Endothelial cell of umbilical vein (primary cell): ENCODE measurements at places on chromosomes 1 and 21. TPM values are rescaled to one million over a fixed set of nuclear protein-coding genes. Genes with fewer than 3 reads are reported as not detected.

DNA sequence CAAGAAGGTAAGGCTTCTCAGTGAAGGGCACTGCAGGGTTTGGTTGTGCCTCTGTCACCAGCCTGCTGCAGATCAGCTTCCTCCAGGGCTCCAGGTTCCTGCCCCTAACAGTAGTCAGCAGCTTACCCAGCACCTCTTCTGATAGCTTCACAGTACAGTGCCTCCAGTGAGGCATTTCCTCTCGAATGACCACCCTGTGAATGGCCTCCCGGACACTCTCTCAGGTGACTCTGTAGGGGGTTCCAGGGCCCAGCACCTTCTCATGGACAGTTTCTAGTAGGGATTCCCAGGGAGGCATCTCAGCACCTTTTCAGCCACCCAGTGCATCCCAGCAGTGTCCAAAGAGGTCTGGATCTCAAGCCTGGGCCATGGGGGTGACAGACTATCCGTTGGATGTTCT is 28.4 kb downstream of the USP48 start:
- no peak for DNase-seq

DNA sequence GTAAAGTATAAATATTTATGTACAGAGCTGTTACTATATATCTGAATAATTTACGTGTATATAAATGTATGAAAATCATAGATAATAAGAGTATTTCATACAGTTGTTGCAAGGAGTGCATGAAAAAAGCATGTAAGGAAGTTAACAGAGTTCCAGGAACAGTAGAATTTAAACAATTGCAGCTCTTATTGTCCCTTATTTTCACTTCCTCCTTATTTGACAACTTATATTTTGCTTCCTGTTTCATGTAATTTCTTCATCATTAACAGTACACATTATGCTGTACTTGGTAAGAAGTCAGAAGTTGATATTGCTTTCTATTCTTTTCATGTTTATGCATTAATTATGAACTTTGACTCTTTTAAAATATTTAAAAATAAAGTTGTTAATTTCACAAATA is 681.5 kb downstream of the LRRIQ3 start:
- no peak for DNase-seq

- no peak for DNase-seq
These were observed 18.5 kb downstream of the HAX1 start for GRCh38 chr1:154290921-154291320.

GRCh38 chr1:88612292-88612691 is 71.8 kb upstream of the PKN2 start:
- no peak for DNase-seq

- no peak for DNase-seq
These were observed 5.5 kb downstream of the SH2D2A start for GRCh38 chr1:156811168-156811567.

DNA sequence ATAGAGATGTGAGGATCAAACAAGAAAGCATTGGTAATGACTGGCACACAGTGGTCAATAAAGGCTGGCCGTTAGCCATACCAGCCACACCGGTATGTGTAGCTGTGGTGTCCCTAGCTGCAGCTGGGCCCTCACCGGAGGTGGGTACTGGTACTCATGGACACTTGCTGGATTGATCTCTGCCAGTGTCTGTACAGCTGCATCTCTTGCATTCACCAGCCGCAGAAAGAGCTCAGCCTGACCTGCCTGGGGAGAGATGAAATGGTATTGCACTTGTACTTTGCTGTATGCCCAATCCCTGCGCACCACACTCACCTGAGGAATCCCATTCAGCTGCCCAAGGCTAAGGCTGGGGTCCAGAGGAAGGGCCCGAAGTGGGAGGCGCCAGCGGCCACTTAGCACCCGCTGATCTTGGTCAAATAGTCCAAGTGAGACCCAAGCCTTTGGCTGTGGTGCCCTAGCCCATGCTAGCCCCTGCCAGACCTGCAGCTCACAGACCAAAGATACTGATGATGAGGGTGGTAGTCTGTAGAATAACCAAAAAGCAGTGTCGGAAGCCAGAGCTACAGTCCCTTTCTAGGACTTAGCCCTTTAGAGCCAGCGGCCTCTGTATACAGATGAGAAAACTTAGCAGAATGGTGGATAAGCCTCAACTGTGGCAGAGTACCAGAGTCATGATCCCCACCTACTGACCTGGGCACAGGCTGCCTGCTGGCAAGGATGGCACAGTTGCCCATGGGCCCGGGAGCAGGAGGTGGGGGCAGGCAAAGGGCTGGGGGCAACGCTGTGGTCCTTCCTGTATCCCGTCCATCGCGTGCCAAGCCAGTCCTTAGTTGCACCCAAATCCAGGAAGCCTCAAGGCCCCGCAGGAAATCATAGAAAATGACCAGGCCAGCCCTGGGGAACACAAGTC is 3.0 kb downstream of the CCDC17 start:
- DNase-seq, result no peak

DNA sequence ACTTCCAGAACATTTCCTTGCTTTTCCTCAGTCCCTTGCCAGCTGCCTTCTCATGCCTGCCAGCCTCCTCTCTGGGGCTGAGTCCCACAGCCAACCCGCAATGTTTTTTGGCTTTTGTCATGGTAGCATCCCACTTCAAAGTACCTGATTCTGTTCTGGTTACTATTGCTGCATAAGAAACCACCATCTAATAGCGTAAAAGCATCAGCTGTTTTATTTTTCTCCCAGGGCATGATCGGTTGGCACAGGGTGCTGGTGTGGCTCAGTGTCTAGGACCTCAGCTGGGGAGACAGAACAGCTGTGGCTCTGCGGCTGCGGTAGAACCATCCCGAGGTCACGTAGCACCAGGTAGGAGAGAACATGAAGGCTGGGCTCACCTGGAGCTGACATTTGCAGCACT is 8.9 kb upstream of the PRMT2 start:
- DNase-seq, result no peak

Gene ARL8A
- 69.5 and 75.6 TPM in 2 replicates for total RNA-seq

DNA sequence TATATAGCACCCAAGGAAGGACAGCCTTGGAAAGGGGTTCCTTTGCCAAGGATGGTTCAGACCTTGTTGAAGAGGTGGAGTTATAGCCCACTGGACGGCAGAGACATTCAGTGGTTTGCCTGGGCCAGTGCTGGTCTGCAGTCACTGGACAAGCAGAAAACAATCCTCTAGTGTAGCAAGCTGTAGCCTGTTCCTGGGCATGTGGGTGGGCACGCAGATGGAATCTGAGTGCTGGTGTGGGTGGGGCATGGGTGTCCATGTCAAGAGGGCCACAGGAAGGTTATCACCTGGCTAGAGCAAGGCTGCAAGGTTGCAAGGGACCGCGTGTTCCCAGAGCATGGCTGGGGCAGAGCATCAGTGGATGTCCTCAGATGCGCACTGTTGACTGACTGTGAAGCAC is 244.7 kb downstream of the PTPRU start:
- DNase-seq, result no peak

- DNase-seq, result no peak
These were observed 11.4 kb upstream of the KCNA3 start for GRCh38 chr1:110686188-110686587.

Gene PADI2
- not detected in 2 replicates for total RNA-seq

DNA sequence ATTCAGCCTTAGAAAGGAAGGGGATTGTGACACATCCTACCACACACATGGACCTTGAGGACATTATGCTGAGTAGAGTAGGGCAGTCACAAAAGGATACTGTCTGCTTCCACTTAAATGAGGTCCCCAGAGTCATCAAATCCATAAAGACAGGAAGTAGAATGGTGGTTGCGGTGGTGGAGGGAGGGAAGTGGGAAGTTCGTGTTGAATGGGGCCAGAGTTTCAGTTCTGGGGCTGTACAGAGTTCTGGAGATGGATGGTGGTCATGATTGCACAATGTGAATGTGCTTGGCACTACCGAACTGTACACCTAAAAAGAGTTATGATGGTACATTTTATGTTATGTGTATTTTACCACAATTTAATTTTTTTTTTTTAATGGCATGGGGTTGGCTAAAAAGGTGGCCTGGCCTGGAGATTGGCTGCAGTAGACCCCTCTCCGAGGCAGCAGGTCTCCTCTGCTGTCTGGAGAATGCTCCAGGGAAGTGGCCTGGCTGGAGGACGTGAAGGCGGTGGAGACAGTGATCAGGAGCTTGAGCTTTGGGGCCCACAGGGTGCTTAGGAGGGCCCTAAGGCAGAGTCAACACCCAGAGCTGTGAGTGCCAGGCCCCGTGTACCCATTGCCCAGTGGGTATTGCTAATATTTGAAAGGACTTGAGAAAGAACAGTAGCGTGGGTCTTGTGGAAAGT is 30.4 kb downstream of the IFNGR2 start:
- DNase-seq, result no peak

GRCh38 chr1:227946624-227947385 is 927 bp downstream of the WNT9A start:
- DNase-seq, result no peak

GRCh38 chr1:26767714-26768113 is 20.0 kb upstream of the PIGV start:
- no peak for DNase-seq

DNA sequence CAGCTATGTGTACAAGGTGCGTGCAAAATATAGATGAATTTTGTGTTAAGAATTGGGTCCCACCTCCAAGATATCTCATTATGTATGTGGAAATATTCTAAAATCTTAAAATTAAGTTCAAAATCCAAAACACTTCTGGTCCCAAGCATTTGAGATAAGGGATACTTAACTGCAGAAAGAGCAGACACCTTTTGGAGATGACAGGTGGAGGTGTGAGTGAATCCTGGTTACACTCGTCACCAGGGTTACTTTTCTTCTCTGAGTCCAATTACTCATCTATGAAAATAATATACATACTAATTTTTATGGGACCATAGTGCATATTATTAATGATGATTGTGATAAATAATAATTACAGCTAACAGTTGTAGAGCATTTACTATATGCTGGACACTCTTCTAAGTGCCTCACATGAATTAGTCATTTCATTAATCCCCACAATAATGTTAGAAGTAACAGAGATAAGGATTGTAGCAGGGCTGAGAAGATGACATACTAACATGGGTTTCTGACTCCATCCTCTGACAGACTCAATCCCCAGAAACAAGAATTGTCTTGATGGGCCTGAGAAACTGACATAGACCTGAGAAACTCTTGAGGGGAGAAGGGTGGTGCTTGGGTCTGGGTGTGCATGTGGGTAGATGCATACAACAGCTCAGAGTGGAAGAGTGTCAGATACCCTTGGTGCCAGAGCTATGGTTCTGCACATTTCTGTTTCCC is 8.3 kb upstream of the FASLG start:
- no peak for DNase-seq

DNA sequence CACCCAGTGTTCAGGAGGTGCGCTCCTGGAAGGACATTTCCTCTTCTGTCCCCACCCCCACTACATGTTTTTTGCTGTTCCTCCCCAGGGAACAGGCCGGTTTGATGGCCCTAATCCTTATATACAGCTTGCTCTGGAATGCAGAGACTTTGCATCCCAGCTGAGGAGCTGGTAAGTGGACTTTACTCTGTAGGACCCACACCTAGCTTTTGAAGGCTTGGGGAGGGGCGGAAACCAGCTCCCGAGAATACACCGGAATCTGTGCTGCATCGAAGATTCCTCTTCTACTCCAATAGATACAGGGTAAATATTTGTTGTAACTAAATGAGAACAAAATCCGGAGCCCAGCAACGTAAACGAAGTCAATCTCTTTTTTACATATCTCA is 1.2 kb upstream of the CGN start:
- no peak for DNase-seq

DNA sequence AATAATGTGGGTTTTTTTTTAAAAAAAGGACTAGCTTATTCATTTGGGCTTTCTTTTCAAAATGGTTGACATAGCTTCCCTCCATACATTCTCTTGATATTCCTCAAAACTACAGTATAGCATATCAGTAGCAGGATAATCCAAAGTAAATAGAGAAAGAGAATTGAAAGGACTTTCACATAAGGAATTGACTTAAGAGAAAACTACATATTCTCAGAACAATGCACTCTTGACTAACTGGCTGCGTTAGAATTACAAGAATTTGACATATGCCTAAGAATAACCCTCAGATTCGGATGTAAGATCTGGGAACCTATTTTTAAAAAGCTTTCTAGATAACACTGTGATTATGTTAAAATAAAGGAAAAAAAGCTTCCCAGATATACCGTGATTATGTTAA is 3.1 kb downstream of the PRKAB2 start:
- DNase-seq, result no peak

- no peak for DNase-seq
These were observed 14.3 kb upstream of the NASP start for GRCh38 chr1:45569571-45569961.

Gene ISG15
- 44.6 and 47.6 TPM in 2 replicates for total RNA-seq

Gene LDLRAP1
- total RNA-seq, result 20.8 and 24.7 TPM in 2 replicates

DNA sequence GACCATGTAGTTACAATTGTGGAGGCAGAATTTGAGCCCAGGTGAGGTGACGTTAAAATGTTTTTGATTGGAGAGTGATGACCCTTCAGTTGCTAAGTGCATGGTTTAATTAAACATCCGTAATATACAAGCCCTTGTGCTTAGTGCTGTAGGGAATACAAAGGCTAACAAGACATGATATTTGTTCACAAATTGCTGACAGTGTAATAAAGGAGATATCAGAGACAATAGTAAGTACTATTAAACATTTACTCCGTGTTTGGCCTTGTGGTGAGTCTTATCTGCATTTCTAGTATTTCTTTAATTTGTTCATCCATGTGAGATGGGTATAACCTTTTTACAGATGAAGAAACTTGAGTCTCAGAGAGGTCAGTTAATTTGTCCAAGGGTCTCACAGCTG is 37.9 kb downstream of the RLF start:
- no peak for DNase-seq

Gene SLAMF7
- total RNA-seq, result not detected in 2 replicates

DNA sequence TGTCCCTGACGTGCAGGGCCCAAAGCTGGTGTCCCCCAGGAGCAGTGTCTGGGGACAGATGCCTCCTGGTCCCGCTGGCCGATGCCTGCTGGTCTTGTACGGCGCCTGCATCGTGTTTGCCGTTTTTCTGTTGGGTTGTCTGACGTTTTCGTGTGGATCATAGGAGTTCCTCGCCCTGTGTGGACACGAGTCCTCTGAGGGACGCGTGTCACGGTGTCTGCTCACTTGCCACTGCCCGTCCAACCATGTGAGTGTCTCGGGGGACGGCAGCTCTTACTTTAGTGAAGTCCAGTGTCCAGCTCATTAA is 7.4 kb downstream of the MIB2 start:
- no peak for DNase-seq

DNA sequence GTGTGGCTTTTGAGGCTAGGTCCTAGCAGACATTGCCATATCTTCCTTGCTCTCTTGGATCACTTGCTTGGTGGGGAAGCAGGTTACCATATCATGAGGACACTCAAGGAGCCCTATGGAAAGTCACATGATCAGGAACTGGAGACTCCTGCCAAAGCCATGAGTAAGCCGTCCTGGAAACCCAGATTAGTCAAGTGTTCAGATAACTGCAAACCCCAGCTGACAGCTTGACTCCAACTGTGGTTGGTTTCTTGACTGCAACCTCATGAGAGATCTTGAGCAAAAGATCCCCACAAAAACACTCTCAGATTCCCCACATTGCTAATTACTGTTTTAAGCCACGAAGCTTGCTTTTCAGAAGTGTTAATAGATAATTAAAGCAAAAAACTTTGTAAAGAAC is 58.6 kb downstream of the CACNA1E start:
- DNase-seq, result no peak
